ENCODE measurements at places on chromosomes 11 and 22.

DNA sequence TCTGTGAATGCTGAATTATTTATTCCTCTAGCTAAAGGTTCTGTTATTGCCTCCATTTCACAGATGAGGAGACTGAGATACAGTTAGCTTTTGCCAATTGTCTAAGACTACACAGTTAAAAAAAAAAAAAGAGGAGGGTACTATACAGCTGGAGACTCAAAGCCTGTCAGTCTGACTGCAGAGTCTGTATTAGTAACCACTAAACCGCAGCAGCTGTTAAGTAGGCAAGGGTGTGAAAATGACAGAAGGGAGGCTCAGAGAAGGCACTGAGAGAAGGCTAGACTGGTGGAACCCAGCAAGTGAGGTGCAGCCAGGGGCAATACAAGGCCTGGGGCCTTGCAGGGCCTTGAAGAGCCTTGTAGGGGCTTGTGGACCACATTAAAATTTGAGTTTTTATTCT is 181.2 kb downstream of the CSNK2A3 start:
- no peak for DNase-seq

- no peak for DNase-seq
Measured at GRCh38 chr11:128804481-128804880, 62.6 kb downstream of the KCNJ1 start.

DNA sequence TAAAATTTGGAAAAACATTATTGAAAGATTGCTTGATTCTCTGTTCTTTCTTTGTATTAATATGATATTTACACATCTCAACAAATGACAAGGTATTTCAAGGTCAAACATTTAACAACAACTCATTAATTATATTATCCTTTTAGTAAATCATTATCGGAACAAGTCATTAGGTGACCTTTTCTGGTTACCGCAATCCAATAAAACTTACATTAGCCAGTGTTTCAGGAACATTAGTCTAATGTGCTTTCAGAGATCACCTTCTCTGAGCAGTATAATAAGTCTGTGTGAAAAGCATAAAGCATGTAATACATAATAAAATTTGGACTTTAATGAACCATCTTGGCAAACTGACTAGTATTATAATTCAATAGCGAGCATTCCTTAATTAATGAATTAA is 1466.4 kb downstream of the FAM181B start:
- no peak for DNase-seq

- no peak for DNase-seq
Measured at GRCh38 chr11:115151010-115151409, 353.2 kb downstream of the CADM1 start.

DNA sequence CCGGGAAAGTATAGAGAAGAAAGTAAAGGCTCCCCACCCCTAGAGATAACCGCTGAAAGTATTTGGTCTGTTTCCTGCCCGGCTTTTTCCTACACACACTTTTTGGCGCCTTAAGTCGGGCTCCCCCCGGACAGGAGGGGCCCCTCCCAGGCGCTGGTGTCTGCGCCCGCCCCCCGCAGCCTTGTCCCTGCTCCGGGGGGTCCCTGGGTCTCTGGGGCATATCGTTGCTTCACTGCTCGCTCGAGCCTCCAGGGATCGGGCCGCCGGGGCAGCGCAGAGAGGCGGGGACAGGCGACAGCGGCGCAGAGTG is 928 bp upstream of the CRACR2B start:
- no peak for DNase-seq

GRCh38 chr11:113278925-113279324 is 35.5 kb upstream of the TTC12 start:
- no peak for DNase-seq

GRCh38 chr22:36227806-36228205 is 11.5 kb downstream of the APOL2 start:
- no peak for DNase-seq

DNA sequence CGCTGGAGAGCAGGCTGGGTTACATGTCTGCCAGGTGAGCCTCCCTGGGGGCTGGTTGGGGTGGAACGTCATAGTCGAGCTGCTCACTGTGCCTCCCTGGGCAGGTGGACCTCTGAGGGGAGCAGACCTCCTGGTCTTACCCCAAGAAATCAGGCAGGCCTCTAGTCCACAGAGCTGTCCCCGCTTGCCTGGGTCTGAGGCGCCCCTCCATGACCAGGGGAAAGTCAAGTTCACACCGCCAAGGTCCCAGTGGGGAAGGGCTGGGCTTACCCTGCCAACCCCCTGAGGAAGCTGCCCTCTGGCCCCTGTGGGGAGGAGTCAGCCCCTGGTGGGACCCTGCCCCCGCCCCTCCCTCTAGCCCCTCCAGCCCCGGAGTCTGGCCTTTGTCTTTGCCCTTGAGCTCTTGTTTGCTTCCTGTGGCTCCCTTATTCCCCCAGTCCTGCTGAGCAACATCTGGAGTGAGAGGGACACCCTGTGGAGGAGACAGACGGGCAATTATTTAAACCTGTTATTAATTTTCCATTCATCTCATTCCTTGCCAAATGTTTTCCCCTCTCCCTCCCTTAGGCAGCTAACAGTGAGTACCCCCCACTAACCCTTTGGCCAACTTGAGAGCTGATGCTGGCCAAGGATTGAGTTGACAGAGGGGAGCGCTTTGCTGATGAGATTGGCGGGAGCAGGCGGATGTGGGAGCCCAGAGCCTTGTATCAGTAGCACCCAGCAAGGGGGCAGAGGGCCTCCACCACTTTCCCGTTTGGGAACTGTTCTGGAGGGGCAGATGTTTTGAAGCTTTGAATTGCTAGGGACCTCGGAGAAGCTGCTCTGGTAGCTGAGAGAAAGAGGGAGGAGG is 83.4 kb downstream of the CEP164 start:
- DNase-seq, result no peak

- DNase-seq, result peak; percentile 96
Measured at GRCh38 chr11:117281159-117281558, 10.0 kb upstream of the BACE1-AS start.
